Stomach (tissue), 19 donors: ENCODE measurements at places on chromosomes 2 and 18. TPM values are rescaled to one million over a fixed set of nuclear protein-coding genes. Genes with fewer than 3 reads are reported as not detected.

Gene FAP
- 1.2 TPM for polyA plus RNA-seq

Gene SNED1
- polyA plus RNA-seq = 2.0 TPM

Gene STAT4
- 0.78 TPM for polyA plus RNA-seq

Gene FBXO48
- polyA plus RNA-seq = 0.58 TPM

Gene RAPGEF4
- 9.8 TPM for polyA plus RNA-seq

Gene HOXD13
- not detected for polyA plus RNA-seq

Gene CERKL
- polyA plus RNA-seq = 0.31 TPM

Gene ACVR1
- 3.7 TPM for polyA plus RNA-seq

Gene CTAGE1
- polyA plus RNA-seq = not detected

Gene GCG
- polyA plus RNA-seq = 0.83 TPM

Gene NYAP2
- not detected for polyA plus RNA-seq

Gene ANKRD53
- 1.3 TPM for polyA plus RNA-seq

Gene RAB11FIP5
- 7.0 TPM for polyA plus RNA-seq

Gene PROM2
- 6.0 TPM for polyA plus RNA-seq

Gene HOXD3
- 0.78 TPM for polyA plus RNA-seq

Gene DARS1
- polyA plus RNA-seq = 48.1 TPM

Gene MAP3K19
- not detected for polyA plus RNA-seq

Gene M1AP
- 0.31 TPM for polyA plus RNA-seq

Gene SLC23A3
- polyA plus RNA-seq = 0.50 TPM

Gene CHN1
- polyA plus RNA-seq = 12.2 TPM

Gene CYP27C1
- polyA plus RNA-seq = 0.50 TPM

Gene ALK
- not detected for polyA plus RNA-seq

Gene LYPD6B
- 74.1 TPM for polyA plus RNA-seq

Gene TUBB8B
- not detected for polyA plus RNA-seq

Gene ZAP70
- polyA plus RNA-seq = 2.8 TPM

Gene IGFBP5
- polyA plus RNA-seq = 128 TPM

Gene C1QL2
- not detected for polyA plus RNA-seq

Gene ATP6V1B1
- polyA plus RNA-seq = not detected

Gene GALNT3
- 16.2 TPM for polyA plus RNA-seq

Gene PROKR1
- polyA plus RNA-seq = not detected

Gene FIGN
- 0.33 TPM for polyA plus RNA-seq

Gene CXCR1
- polyA plus RNA-seq = 0.62 TPM

Gene RAB17
- polyA plus RNA-seq = 62.9 TPM

Gene EPG5
- 3.3 TPM for polyA plus RNA-seq

Gene DYNAP
- polyA plus RNA-seq = not detected
